ENCODE measurements at places on chromosomes 7 and 10. TPM values are rescaled to one million over a fixed set of nuclear protein-coding genes. Genes with fewer than 3 reads are reported as not detected.
A peak's percentile ranks its signal among the peaks of the same experiment; 100 is the strongest.

DNA sequence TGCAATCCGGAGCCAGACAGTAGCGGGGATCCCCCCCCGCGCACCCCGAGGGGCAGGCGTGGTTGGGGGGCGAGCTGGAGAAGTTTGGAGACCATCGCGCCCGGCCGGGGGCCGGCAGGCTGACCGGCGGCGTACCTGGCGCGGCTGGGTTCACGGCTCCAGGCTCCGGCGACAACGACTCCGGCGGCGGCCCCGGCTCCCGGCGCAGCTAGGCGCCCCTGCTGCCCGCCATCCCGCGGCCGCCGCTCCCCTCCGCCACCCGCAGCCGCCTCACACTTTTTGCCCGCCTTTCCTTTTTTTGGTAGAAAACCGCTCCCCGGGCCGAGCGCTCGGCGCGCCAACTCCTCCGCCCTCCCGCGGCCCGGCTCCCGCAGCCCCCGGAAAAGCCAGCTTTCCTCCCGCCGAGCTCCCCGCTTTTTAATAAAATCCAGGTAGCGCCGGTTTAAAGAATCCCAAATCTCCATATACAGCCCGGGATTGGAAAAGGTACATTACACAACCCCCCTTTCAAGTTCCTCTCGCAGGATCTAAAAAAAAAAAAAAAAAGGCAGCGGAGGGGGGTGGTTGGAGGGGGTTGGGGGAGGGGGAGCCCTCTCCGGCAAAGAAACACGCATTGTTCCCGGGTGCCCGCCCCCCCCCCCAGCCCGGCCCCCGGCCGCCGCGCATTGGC lies at the start of gene TNRC18:
TSS of gene TNRC18 (minus strand) at position 529 of the 670 bp plus-strand sequence. CDS start 2,588 bp downstream, outside the sequence.
- DNase-seq: no peak

DNA sequence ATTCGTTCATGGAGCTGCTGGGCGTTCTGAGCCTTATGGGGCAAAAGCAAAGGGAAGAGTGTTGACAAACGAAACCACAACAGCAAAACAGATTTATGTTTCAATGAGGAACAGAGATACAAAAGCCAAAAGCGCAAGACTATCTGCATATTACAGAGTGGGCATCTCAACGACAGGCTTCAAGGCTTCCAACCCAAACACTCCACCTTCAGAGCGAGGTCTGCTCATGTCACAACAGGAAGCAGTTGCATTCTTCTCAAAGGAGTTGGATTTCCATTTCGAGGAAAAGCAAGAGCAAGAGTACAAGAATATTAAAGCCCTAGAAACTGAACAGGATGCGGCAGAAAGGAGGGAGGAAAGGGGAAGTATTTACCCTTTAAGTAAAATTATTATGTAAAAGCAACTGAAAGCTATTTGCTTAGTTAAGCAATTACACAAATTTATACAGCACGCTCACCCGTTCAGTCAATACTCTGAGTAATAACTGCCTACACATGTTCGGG lies 189.3 kb downstream of the ELMO1 start:
- no peak for DNase-seq

DNA sequence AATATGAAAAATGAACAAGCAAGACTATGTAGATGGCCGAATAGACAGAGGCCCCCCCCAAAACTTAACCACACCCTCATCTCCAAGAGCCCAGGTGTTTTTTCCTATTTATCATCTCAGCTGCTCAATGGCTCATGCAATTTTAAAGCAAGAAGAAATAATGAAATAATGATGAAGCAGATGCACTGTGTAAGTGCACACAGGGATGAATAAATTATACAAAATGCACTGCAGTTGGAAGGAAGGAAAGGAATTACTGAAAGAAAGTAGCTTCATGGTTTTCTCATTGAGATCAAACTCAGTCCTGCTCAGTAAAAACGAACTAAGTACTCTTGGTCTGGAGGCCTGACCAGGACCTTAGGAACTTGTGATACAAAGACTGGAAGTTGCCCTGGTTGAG lies 810.1 kb downstream of the NRG3 start:
- no peak for DNase-seq

- DNase-seq: no peak
Measured at GRCh38 chr10:77131214-77131613, 506.4 kb downstream of the KCNMA1 start.

DNA sequence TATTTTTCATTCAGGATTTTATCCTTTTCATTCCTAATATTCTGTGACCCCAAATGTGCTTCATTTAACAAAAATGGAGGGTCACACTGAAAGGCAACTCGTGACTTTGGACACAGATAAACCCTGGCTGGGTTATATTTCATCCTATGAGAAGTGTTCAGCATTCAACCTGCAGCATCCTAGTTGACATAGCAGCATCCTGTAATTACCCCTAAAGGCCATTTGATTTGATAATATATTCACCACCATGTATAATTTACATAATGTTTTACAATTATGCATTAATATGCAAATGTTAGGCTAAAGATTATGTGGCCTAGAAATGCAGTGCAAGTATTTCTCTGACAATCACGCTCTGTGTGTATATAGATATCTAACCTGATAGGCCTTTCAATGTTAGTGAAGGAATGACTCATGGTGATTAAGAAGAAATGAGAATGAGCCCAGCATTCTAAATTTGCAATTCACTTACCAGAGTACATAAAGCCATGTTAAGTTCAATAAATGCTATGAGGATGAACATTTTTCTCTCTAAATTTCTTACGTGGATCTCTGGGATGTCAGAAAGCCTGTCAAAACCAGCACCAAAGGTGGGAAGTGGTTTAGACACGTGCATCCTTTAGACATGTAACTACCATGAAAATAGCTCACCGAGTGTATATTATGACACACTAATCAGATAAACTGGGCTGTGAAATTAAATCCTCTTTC lies 337.7 kb upstream of the AOAH start:
- DNase-seq: no peak

DNA sequence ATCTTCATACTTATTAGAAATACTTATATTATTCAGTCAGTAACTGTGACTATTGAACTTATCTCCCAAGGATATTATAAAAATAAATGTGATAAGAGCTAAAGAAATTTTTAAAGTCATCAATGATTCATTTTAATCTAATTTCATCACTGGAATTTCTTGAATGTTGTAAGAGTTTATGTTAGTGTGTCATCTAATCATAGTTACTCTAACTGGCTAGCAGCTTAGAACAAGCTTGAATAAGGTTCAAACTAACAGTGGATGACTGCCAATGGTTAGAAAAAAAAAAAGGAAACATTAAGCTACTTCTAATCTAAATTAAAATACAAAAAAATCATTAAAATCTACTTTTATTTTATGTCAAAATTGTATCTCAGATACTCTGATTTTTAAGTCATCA lies 1066.3 kb downstream of the CNTNAP2 start:
- DNase-seq: no peak

DNA sequence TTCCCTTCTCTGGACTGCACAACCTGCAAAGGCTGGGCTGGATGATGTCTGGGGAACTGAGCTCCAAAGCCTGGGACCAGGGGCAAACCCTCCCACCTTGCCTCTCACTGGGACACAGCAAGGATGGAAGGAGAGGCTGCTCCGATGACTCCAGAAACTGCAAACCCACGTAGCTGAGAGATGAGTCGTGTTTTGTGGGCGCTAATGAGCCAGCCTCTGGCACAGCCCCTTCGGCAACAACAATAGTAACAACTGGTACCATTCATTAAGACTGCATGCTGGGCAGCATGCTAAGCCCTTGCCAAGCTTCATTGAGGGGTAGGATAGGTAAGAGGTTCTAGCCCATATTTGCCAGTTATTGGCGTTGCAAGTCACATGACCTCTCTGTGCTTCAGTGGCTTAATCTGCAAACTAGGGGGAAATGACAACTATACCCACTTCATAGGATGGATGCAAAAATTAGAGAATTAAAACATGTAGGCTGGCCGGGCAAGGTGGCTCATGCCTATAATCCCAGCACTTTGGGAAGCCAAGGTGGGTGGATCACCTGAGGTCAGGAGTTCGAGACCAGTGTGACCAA lies 145.9 kb downstream of the SH3PXD2A start:
- DNase-seq: no peak

DNA sequence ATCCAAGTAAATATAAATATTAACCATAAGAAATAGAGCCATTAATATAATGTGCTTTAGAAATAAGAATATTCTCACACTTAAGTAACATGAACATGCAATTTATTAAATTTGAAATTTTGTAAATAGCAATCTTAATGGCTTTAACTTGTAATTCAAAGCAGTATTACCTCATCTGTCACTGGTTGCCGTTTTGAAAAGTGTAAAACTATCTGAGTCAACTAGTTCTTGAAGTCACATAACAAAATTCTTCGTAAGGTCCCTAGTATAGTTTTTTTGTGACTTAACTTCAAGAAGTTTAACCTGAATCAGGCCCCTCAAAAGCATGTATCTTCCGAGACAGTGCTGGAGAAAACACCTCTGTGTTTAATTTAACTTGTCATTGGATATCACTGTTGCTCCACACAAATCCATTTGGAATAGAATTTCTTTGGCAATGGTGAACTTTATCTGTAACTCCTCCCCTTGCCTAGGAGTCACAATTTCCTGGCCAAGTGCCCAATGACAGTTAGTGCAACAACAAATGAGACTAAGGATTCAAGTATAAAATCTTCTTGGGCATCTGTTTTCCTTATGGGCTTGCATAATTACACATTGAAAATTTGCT lies 47.1 kb downstream of the NT5C2 start:
- DNase-seq: no peak

DNA sequence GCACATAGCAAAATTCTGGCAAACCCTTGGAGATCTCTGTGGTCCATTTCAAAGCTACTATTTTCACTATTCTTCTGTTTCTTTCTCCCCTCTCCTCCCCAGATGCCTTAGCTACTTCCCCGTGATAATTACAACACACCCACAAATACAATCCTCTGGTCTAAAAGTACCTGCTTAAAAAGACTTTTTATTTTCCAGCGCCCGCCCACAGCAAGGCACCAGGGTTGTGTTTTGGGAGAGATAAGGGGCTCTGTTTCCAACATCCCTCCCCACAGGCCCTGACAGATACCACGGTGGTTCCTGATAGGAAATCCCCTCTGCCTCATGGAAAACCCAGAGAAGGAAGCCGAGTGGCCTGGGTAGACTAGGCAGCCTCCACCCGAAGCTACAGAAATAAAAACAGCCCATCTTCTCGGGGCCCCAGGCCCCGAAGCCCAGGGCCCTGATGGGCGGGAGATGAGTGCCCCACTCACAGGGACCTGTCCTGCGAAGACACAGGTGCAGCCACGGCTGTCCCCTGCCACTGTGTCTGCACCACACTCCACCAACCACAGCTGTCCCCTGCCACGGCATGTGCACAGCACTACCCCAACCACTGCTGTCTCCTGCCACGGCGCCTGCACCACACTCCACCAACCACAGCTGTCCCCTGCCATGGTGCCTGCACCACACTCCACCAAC lies 19.7 kb downstream of the CALML5 start:
- DNase-seq: peak; percentile 71

DNA sequence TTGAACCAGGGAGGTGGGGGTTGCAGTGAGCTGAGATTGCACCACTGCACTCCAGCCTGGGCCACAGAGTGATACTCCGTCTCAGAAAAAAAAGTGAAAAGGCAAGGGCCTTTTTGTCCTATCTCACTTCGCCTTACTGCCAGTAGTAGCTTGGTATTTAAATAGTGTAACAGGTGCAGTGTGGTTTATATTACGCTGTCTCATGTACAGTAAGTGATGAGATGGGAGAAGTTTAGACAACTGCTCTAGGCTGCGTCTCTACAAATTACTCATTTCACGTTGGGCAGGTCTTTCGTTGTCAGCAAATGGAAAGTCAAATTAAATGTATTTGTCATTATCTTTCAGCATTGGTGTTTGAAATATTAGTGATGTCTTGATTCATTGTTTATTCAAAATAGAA lies 15.5 kb upstream of the PFKFB3 start:
- no peak for DNase-seq

- no peak for DNase-seq
Measured at GRCh38 chr7:74598558-74598957, 59.0 kb upstream of the GTF2I start.

DNA sequence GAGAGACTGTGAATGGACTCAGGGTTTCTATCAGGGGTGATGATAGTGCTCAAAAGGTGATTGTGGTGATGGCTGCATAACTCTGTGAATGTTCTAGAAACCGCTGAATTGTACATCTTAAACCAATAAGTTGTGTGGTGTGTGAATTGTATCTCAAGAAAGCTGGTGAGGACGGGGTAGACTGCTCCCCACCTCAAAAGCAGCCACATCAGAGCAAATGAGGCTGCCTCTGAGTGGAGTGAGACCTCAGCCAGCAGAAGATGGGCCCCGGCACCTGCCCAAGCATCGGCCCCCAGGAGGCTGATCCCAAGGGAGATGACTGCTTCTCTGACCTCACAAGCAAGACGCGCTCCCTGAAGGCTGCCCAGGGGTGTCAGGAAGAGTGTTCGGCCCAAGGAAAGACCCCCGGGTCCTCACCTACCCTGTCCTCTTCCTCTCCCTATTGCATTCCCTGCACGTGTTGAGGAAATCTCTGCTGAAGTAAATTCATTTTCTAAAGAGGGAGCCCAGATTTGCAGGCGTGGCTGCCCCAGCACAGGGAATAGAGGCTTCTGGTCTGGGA lies 279.3 kb upstream of the SHH start:
- DNase-seq: peak; percentile 51

GRCh38 chr10:98378722-98379121 lies 36.3 kb downstream of the PYROXD2 start:
- no peak for DNase-seq

Gene SYCE1
- 2.1 TPM for total RNA-seq

Gene ATP6V0A4
- not detected for total RNA-seq
